Activated CD4-positive, alpha-beta T cell treated with anti-CD3 and anti-CD28 coated beads, Interleukin-2, amount 10 ng/mL, durations not matched to agents 24 days and 14 days (primary cell): ENCODE measurements at places on chromosomes 1 and 21. TPM values are rescaled to one million over a fixed set of nuclear protein-coding genes. Genes with fewer than 3 reads are reported as not detected.
A peak's percentile ranks its signal among the peaks of the same experiment; 100 is the strongest.

GRCh38 chr1:153355445-153356071, 2.1 kb upstream of the S100A9 start:
- peak; percentile 79 for DNase-seq

GRCh38 chr1:200911361-200911760, 16.7 kb downstream of the INAVA start:
- no peak for DNase-seq

DNA sequence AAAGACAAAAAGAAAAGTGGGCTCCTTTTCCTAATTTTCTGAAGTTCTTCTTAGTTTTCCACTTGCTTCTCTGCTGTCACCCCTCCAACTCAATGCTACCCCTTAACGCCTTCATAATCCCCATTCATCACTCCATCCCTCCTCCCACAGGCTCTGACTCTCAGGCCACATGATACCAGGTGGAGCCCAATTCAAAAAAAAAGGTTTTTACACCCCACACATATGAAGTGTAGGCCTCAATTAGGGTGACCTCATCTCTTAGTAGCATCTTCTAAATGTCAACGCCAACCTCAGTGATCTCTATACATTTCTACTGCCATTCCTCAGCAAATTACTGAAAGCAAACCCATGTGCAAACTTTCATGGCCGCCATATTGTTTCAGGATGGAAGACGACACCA, 6.4 kb downstream of the SSBP3 start:
- no peak for DNase-seq

DNA sequence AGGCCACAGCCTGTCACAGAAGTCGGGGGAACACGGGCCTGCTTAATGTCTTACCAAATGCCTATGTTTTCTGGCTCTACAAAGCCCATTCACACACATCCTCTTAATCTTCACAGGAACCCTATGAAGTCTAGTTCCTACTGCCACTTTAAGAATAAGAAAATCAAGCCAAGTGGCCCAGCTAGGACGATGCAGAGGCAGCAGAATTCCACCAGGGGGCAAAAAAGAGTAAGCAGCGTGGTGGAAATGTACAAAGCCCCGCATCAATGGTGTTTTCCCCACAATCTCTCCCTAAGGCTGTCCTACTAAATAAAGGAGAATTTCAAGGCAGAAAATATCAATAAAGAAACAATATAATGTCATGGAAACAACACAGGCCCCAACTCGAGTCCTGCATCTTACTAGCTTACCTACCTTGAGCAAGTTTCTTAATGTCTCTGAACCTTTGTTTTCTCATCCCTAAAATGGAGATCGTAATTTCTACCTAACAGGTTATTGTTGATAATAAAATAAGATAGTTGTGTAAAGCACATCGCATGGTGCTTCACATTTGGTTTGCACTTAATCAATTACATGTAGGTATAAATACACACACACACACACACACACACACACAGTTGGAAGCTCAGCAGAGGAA, 21.4 kb downstream of the SEC16B start:
- peak; percentile 74 for DNase-seq

TEKT2 gene
- not detected in 2 replicates for total RNA-seq

PKP1 gene
- total RNA-seq, result not detected in 2 replicates

TRIM17 gene
- total RNA-seq, result 1.7 and 2.8 TPM in 2 replicates
